Epithelial cell of esophagus (primary cell): ENCODE measurements at places on chromosomes 6 and 20.

- no peak for DNase-seq
These were observed 15.7 kb upstream of the OCSTAMP start for GRCh38 chr20:46566125-46566524.

GRCh38 chr6:15628499-15629131, 34.2 kb downstream of the DTNBP1 start:
- peak; percentile 74 for DNase-seq

DNA sequence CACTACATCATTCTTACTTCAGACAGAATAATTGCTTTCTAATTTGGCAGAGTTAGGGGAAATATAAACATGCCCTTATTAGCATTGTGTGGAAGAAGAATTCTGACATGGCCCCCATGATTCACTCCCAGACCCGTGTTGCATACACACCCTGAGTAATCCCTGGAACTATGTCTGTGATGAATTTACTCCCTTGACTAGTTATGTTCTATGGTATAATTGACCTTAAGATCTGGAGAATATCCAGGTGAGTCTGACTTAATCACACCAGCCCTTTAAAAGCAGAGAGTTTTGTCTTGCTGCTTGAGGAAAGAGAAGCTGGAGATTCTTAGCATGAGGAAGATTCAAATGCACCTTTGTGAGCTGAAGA, 262.9 kb downstream of the SOX4 start:
- DNase-seq: peak; percentile 96

- DNase-seq: no peak
These were observed 123.9 kb downstream of the MAP3K4 start for GRCh38 chr6:161115468-161115867.
